ENCODE measurements at places on chromosomes 1 and 21.
A peak's percentile ranks its signal among the peaks of the same experiment; 100 is the strongest.

GRCh38 chr21:34900376-34900775, 148.7 kb downstream of the RUNX1 start:
- no peak for DNase-seq

DNA sequence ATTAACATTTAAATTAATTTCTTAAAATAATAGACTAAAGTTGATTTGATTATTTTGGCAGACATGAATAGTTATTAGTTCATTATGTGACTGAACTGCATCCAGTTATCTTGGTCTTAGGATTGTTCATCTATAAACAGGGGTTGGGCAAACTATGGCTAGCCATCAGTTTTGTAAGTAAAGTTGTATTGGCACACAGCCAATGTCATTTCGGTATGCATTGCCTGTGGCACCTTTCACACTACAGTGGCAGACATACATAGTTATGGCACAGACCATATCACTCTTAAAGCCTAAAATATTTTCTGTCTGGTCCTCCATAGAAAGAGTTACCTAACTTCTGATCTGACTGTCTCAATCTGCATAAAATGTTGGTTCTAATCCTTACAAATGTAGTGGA, 27.2 kb downstream of the ADGRL2 start:
- DNase-seq = no peak

DNA sequence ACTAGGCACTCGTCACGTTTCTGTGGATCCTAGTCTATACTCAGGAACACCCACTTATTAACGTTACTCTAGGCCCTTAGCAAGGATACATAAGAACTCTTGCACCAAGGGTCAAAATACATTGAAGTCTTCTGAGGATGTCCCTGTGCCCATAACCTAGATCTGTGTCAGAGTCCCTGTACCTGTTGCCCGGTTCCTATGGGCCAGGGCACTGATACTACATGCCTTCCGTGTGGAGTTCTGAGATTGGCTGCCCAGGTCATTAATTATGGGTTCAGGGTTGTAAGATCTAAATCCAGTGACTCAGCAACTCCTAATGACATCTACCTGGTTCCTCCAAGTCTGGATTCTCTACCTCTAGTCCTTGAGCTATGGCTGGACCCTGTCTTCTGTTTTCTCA, 69.5 kb downstream of the GPR137B start:
- DNase-seq = no peak

DNA sequence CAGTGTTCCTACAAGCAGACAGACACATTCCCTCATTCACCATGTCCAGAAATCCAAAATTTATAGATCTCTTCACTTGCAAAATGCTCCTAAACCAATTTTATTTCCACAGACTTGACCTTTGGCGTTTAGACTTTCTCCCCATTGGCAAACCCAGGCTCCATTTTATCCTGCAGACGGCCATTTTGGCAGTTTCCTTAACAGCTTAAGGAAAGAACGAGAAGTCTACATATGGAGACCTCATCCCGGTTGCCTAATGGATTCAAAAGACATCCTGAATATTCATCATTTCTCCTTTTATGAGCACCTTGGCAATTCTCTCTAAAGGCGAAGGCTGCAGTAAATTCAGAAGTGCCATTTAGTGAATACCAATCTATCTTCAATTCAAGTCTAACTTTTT, 132.9 kb downstream of the HLX start:
- DNase-seq = no peak

DNA sequence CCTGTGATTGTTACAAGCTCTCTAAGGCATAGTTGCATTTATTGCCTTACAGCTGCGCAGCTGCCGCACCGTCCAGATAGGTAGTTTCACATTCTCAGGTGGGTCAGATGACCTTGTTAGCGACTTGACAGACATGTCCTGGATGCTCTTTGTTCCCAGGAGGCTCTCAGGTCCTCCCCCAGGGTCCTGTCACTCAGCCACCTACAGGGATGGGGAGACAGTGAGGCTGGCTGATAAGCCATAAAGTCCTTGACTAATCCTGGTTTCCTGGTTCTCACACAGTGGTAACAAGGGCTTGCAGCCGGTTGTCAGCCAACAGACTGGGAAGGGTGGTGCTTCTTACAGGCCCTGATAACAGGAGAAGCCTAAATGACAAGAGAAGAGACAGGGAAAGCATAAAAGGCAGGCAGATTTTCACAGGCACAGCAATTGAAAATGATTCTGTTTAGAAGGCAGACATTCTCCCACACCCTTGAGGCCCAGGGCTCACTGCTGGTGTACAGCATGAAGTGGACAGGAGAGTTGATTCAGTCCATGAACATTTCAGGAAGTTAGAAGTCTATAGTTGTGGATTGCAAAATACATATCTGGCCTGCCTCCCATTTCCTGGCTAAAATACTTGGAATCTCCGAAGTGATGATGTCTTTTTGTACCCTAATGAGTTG, 2.9 kb downstream of the ARF1 start:
- no peak for DNase-seq

DNA sequence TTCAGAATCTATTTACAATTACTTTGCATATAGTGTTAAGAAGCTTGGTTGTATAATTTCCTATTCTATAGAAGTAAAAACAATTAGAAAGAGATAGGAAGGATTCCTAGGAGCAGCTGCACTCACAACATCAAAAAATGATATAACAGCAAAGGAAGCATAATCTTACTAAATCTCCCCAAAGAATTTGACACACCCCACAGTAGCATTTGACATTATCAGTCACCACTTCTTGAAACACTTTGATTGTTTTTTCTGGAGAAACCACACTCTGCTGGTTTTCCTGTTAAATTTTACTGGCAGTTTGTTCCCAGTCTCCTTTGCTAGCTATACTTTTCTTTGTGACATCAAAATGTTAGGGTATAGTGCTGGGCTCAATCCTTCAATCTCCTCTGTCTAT, 100.8 kb upstream of the KIAA1614 start:
- no peak for DNase-seq

DNA sequence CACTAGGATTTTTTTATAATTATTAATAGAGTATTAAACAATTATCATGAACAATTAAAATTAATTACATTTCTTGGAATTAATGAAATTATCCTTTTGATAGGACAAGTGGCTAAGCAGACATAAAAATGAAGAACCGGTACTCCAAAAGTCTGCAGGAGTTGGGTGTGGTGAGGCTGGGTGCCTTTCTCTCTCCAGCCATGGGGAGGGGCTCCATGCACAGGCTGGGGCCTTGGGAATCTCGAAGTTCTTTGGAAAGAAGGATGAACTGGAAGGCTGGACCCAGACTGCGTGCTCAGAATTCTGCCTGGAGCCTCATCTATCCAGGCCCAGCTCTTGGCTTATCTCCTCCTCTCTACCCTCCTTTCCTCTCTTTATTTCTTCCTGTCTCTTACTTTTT, 94.1 kb downstream of the ACTL8 start:
- DNase-seq = no peak

GRCh38 chr1:209989525-209989924, 51.5 kb downstream of the SYT14 start:
- DNase-seq = no peak

DNA sequence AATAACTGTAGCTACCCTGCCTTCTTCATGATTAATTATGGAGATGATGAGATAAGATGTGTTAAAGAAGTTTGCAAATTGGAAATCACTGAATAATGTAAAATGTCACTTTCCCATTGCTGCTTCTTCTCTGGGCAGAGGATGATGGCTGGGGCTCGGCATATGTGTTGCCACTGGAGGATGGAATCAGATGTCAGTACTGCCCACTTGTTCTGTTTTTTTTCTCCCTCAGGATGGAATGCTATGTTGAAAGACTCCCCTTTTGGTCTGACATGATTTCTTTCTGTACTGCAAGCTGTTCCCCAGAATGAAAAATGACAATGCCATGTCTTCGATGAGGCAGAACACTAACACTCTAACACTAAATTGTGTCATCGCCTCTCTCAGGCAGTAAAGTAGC, 373.9 kb upstream of the SPAG17 start:
- DNase-seq = no peak

- no peak for DNase-seq
Observed at GRCh38 chr1:63732666-63733065, 41.2 kb upstream of the ROR1 start.

DNA sequence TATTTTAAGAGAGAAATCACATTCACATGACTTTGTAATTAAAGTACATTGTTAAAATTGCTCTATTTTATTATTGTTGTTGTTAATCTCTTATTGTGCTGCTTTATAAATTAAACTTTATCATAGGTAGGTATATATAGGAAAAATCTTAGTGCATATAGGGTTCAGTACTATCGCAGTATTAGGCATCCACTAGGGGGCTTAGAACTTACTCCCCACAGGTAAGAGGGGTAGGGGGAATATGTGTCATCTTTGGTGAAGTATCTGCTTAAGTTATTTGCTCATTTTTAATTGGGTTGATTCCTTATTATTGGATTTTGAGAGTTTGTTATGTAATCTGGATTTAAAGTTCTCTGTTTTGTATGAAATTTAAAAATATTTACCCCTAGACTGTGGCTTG, 385.2 kb downstream of the DUSP10 start:
- DNase-seq = no peak

DNA sequence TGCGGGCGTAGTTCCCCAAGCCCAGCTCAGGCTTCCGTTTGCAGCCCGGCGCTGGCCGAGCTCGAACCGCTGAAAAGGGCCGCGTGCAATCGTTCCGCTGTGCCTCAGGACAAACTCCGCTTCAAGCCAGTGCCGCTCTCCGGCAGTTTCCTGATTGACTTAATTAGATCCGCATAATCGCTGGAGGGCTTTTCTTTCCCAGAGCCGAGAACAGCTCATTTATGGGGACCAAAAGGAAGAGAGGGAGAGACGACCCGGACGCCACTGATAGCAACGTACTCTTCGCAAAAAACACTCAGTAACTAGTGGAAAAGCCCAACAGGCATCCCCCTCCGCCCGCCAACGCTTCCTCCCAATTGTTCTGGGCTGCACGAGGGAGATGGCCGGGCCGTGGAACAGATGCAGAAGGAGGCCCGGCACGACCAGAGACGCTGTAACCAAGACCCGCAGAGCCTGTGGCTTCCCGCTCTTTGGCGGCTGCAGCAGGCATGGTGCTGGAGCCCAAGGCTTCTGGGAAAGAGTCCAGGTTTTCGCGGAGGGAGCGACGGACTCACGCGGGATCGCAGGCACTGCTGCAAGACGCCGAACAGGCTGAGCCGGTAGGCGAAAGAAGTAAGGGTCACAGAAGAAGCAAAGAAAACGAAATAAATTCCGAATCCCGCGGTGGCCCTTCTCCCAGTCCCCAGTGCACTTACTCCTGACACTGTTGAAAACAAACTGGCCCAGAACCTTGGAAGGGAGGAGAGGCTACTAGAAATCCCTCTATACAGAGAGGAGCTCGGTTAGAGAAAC, 3.6 kb upstream of the FOXD2 start:
- no peak for DNase-seq

DNA sequence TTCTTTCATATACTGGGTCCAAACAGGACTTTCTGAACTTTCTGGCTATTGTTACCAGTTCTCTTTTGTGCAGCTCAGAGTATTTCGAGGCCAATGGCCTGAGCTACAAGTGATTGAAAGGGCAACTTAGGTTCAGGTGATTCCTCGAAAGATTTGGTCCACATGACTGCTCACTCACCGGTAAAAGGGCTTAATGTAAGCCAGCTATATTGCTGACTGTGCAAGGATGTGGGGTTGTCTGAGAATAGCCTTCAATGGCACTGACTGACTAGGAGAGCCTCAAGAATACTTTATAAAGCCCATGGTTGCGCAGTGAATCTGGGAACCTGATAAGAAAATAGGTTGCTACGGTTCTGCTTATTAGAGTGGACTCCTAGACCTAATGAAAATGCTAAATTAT, 269.0 kb downstream of the SEC16B start:
- DNase-seq = no peak

DNA sequence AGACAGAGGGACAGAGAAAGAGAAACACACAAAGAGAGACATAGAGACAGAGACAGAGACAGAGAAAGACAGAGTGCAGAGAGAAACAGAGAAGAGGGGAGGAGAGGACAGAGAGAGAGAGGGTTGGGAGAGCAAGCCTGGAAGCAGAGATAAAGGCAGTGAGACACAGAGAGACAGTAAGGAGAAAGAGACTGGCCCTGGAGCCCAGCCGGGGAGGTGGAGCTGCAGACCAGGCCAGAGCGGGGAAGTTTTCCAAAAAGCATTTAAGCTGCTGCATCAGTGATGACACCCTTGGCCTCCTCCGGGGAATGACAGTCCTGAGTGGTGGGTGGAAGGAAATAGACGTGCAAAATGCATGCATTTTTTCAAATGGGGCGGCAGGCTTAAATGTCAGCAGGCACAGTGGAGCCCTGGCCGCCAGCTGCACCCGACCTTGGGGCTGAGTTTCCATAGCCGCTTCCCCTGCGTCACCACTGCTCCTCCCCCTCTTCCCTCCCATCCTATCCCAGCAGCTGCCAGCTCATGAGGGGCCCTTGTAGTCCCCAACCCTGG, 95.4 kb upstream of the KLHDC7A start:
- no peak for DNase-seq

DNA sequence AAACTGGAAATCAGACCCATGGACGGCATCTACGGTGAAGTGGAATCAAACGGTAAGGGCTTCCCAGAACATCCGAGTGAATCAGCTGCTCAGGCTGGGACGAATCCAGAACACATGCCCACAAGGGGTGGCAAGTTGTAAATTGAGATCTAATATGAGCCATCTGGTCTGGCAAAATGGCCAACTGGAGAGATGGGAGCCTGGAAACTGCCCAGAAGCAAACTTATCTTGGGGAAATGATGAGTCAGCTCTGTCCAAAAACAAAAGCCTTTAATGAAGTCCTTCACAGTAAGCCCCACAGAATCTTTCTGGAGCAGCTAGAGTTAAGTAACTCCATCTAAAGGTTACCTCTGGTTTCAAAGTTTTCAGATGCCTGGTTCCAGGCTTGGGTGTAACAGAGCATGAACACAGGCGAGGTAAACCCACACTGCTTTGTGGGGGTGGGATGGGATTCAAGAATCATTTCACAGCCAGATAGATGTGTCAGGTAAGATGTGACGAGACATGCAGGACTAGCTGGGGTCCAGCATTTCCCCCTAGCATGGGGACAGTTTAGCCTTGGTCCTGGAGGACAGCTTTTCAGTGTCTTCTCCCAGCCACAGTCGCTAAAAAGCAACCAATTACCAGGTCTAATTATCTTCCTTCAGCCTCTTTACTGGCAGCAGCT, 10.5 kb upstream of the SRP9 start:
- peak; percentile 33 for DNase-seq

DNA sequence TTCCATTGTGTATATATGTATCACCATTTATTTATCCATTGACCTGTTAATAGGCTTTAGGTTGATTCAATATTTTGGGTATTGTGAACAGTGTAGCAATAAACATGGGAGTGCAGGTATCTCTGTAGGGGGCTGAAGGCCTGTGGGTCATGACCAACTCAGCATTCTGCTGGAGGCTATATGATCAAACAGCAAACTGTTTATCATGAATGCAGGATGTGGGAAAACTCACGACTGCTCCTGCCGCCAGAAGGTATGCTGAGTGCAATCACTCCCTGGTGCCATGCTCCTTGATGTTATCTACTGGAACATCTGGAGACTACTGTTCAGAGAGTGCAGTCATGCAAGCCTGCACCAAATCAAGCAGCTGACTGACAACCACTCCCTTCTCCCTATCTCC, 275.2 kb downstream of the COL11A1 start:
- DNase-seq = no peak

- no peak for DNase-seq
Observed at GRCh38 chr1:226643611-226644540, 95.2 kb downstream of the ITPKB start.

GRCh38 chr1:14906665-14907064, 246.9 kb upstream of the TMEM51 start:
- DNase-seq = no peak
